Sciatic nerve (tissue), 2 donors: ENCODE measurements at places on chromosomes 3 and 15. TPM values are rescaled to one million over a fixed set of nuclear protein-coding genes. Genes with fewer than 3 reads are reported as not detected.

DNA sequence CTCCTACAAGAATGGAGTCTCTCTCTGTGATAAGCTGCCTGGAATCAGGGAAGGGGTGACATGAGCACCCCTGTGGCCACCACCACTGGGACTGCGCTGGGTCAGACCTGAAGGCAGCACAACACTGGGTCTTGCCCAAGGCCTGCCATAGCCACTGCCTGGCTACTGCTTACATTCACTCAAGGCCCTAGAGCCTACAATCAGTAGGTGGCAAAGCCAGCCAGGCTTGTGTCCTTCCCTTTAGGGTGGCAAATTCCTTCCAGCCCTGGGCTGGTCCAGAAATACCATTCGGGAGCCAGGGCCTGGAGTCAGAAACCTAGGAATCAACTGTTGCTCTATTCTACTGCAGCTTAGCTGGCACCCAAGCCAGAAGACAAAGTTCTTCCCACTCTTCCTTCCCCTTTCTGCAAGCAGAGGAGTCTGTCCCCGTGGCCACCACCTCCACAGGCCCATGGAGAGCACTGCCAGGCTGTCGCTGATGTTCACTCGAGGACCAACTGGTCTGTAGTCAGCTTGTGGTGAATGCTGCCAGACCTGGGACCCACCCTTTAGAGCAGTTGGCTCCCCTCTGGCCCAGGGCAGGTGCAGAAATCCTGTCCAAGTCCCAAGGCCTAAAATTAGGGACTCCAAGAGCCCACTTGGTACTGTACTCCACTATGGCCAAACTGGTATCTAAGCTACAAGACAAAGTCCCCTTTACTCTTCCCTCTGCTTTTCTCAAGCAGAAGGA is 307.4 kb downstream of the THSD4 start:
- no peak for DNase-seq

DNA sequence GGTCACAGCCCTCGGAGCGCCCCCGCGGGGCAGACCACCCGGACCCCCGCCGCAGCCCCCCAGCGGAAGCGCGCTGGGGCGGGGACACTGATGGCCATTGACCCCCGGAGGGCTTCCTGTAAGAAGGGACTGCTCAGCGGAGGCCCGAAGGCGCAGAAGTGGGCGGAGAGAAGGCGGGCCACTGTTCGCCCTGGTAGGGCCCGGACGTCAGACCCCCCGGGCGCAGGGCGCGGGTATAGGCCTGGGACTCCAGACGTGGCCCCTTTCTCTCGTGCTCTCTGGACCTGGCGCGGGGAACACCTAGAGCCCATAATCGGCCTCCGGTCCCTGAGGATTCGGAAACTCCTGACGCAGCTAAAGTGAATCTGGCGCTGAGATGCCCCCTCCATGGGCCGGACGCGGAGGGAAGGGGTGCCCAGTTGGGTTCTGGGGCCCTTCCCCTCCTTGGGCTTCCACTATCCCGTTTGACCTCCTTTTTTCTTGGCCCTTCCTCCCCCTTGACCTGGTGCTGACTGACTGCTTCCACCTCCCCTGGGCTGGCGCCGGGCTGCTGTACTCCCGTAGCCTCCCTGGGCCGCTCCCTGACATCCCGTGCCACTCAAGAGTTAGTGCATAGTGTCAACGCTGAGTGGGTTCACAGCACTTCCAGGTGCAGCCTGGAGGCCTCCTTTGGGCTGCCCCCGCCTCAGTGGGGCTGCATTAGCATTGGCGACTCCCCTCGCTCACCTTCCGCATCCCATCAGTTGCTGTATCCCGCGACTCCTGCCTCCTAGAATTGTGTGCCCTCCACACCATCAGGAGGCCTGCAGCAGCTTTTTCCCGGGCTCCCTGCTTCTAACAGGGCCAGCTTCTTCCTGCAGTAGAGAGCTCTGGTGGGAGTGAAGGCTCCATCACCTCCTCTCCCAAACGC is 694 bp downstream of the ABTB1 start:
- DNase-seq, result peak; percentile 80

- DNase-seq, result no peak
These were observed 37.5 kb downstream of the TPM1 start for GRCh38 chr15:63079947-63080626.

DNA sequence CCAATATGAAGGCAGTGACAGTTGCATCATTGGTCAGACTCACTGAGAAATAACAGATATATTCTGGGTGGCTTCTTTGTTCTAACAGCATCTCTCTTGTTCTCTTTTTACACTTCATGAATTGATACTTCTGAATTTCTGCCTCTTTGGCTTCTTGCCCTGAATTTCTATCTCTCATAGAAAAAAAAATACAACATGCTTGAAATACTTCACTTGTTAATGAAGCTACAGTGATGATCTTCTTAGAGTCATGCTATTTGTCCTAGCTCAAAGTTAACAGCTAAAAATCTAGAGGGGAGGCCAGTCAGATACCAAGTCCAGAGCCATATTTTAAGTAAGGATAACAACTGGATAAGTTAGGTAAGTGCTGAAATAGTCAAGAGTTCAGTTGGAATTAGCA is 597.2 kb upstream of the AGTR1 start:
- no peak for DNase-seq

GRCh38 chr3:53229171-53229570 is 26.7 kb downstream of the TKT start:
- DNase-seq, result peak; percentile 55

- no peak for DNase-seq
These were observed 47.6 kb downstream of the PHLDB2 start for GRCh38 chr3:111906656-111907055.

- DNase-seq, result peak; percentile 33
These were observed 6.0 kb downstream of the GHRL start for GRCh38 chr3:10286596-10287295.

DNA sequence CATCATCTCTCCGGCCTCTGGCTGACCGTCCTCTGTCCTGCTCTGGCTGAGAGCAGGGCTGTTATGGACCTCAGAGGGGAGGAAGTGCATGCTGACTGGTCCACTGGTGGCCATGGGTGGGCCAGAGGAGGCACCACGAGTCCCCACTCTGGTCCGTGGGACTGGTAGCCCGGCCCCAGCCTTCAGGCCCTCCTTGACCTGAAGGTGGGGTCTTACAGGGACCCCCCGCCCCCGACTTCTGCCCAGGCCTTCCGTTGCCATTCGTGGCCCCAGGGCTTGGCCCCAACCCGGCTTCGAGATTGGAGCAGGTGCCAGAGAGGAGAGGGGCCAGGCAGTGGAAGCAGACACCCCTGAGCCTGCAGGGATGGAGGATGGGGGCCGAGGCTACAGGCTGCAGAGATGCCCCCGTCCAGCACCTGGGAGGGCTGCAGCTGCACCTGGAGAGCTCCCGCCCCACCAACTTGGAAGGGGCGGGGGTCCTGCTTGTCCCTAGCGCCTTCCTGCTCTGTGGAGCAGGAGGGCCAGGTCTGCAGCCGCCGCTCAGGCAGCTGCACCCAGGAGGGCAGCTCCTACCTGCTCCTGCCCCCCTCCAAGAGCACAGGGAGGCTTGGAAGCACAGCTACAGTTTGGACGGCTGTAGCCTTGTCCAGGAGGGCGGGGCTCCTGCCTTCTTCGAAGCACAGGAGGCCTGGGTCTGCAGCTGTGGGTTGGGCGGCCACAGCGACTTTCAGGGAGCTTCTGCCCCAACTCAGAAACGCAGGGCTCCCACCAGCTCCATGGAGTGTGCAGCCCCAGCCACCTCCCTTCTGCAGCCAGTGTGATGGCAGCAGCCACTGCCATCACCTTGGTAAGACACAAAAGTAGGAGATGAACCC is 142.5 kb downstream of the KLF13 start:
- no peak for DNase-seq

- no peak for DNase-seq
These were observed 47.9 kb downstream of the IGSF11 start for GRCh38 chr3:118986734-118987133.

DNA sequence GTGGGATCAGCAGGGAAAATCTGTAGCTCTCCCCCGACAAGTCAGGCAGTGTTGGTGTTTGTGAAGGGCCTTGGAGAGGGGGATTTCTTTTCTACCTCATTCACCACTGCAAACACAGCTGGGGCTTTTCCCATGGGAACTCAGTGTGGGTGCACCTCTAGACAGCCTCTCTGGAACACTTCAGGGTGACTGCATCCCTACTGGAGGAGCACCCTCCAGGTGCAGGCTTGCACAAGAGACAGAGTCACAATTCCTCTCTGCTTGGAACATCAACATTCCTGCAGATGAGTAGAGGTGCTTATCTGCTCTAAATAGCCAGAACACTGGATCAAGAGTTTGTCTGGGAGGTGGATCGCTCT is 72.7 kb upstream of the AKAP13 start:
- no peak for DNase-seq

Gene CACNA2D2
- total RNA-seq, result 1.8 TPM

Gene SLCO3A1
- 36.4 TPM for total RNA-seq

Gene LDHAL6B
- not detected for total RNA-seq

Gene KY
- 3.3 TPM for total RNA-seq

Gene SV2B
- 19.1 TPM for total RNA-seq
